GM19239 (cell line): ENCODE measurements at places on chromosomes 2 and 18.

- DNase-seq: no peak
These were observed 404.4 kb upstream of the SYT4 start for GRCh38 chr18:43681661-43682060.

- DNase-seq: no peak
These were observed 37.7 kb downstream of the ANKRD12 start for GRCh38 chr18:9174302-9174701.

DNA sequence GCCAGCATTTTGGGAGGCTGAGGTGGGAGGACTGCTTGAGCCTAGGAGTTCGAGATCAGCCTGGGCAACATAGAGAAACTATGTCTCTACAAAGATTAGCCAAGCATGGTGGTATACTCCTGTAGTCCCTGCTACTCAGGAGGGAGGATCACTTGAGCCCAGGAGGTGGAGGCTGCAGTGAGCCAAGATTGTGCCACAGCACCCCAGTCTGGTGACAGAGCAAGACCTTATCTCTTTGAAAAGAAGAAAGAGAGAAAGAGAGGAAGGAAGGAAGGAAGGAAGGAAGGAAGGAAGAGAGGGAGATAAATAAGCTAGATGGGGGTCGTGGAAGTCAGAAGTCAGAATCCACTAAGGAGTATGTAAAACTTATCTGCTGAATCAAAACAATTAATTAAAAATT, 16.2 kb downstream of the GPR75 start:
- no peak for DNase-seq

GRCh38 chr2:134039912-134040581, 213.8 kb upstream of the MGAT5 start:
- no peak for DNase-seq

GRCh38 chr18:8890957-8891464, 185.7 kb downstream of the MTCL1 start:
- DNase-seq: no peak

- no peak for DNase-seq
These were observed 474.2 kb upstream of the LRRTM1 start for GRCh38 chr2:80778704-80779103.

DNA sequence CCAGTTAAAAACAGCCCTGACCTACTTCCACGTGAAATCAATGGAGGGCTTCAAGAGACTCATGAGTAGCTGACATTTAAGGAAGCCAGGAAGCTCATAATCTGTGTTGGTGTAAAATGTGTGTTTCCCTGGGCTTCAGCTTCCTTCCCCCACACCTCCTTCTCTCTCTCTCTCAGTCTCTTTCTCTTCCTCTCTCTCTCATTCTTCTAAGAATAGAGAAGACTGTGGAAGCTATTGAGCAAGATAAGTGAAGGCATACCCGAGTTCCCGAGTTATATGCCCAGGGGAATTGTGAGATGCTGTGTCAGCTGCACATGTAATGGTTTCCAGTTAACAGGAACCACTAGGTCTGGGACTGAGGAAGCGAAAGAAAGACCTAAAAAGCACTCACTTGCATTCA, 199.4 kb downstream of the NYAP2 start:
- DNase-seq: no peak

DNA sequence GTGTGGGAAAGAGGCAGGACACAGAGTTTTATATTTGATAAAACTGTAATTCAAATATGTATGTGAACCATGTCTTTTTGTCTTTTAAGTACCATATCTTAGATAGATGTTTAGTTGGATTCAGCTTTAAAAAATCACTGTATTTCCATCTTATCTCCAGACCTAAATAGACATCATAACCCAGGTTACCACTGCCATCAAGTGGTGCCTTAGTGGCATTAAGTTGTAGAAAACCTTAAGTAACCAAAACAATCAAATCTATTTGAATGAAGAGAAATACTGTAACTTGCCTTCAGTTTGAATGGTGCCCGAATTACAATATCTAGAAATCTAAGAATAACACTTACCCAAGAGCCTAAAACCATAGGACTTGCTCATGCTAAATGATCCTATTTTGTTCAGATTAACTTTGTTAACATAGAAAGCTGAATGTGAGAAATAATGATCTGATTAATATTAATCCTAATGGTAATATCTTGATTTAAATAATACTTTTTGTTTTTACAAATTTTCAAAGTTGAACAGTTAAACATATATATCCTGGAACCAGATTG, 92.5 kb upstream of the MAP2 start:
- no peak for DNase-seq

GRCh38 chr2:74585406-74586185, 31.1 kb downstream of the DOK1 start:
- no peak for DNase-seq

GRCh38 chr2:127197475-127198385, 22.4 kb downstream of the CYP27C1 start:
- DNase-seq: no peak

- no peak for DNase-seq
These were observed 81.5 kb upstream of the CD226 start for GRCh38 chr18:70029163-70029562.

DNA sequence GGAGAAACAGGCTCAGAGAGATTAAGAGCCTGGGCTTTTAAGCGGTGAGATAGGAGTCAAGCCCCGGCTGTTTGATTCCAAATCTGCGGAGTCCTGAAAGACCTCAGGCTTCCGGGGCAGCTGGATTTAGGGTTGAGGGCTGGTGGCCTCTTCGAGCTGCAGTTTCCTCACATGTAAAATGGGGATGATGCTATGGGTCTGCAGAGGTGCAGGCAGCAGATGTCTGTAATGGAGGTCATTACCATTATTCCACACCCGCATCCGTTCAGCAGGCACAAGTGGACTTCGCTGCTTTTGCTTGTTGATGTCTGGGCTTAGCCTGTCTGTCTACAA, 175.6 kb upstream of the HS6ST1 start:
- no peak for DNase-seq

DNA sequence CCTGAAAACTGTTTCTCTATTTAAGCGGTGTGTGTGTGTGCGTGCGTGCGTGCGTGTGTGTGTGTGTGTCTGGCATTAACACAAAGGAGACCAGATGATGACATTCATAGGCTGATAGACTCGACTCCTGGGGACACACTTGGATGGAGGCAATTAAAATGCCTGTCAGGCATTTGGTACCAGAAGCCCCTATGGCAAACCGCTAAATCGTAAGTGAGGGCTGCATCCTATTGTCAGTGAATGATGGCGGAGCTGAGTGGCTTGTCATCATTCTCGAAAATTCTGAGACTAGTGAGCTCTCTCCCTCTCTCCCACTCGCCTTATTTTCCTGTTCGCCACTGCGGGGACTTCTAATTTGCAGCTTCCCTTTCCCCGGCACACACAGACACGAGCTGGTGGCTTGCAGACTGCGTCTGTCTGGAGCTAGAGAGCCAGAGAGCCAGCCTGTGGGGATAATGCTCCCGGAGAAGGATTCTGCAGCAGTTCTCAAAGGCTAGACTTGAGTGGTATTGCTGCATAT, 155.4 kb downstream of the MAP2 start:
- DNase-seq: no peak

GRCh38 chr2:235811446-235812184, 317.8 kb downstream of the AGAP1 start:
- no peak for DNase-seq

DNA sequence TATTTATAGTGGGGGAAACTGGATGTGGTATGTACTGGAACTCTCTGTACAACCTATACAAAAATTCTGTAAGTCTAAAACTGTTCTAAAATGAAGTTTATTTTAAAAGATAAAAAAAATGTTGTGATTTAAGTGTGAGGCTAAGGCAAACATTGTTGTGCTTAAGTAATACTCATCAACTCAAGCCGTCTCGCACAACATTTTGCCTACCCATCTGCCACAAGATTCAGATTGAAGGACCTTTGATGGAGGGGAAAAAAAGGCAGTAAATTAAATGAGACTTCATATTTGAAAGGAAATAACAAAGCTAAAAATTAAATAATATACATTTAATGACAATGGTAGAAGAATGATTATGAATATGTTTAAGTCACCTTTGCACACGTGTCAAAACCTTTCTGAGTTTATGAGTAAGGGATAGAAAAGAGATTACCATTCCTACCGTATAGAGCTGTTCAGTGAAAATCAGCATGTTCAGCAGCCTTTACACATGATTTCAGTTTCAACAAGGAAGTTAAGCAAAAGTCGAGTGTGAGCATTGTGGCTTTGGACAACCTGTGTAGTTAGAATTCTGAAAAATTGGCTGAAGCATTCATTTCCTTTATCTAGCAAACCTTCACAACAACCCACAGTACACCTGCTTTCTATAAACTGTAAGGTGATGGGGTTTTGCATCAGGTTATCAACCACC, 499.3 kb downstream of the IRS1 start:
- DNase-seq: no peak

DNA sequence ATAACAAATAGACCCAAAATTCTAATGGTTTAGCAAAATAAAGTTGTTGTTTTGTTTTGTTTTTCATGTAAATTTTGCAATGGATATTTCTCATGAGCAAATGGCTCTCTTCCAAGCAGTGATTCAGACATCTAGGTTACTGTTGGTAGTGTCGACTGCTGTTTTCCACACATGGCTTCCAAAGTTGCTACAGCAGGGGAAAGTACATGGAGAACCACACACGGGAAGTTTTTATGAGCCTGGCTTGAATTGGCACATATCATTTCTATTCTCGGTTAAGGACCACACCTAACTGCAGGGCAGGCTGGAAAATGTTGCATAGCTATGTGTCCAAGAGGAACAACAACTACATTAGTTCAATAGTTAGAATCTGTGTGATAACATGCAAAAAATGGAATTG, 262.1 kb downstream of the GALNT13 start:
- DNase-seq: no peak

DNA sequence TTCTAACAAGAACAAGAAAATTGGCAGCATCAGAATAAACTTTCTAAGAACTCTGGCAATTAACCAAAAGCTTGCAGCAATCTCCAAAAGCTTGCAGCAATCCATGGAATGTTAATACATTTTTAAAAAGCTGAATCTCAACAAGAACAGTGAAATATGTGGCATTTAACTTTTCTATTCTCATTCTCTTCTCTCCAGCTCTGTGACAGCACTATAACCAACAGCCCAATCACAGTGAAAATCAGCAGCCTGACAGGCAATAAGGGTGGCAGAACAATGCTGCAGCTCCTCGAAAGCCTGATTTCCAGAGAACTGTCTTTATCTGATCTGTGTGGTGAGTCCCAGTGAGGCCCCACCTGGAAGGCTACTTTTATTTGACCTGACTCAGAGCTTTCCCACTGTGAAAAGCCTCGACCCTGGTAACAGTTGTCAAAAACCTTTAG, 60.0 kb downstream of the TMEM131 start:
- DNase-seq: no peak

DNA sequence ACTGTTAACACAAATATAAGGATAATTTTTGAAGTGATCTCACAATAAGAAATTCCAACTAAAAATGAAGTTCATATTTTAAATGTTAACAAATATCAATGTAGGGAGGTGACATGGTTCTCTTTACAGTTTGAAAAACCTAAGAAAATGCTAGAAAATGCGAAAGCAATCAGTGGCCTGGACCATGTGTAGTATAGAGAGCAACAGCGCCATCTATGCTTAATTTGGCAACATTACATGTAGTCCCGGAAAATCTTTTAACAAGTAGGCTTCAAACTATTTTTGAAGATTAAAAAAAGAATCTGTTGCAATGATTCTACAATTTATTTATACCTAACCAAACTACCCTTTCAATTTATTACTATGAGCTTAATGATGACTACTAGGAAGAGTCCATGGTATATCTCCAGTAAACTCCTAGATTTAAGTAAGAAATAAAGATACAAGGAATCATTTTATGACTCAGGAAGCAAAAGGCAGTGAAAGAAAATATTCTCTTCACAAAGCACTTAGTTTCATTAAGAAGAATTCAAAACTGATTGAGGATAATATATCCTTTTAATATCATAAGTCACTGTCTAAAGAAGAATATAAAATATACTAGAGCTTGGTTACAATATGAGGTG, 33.3 kb downstream of the NDUFA10 start:
- no peak for DNase-seq

DNA sequence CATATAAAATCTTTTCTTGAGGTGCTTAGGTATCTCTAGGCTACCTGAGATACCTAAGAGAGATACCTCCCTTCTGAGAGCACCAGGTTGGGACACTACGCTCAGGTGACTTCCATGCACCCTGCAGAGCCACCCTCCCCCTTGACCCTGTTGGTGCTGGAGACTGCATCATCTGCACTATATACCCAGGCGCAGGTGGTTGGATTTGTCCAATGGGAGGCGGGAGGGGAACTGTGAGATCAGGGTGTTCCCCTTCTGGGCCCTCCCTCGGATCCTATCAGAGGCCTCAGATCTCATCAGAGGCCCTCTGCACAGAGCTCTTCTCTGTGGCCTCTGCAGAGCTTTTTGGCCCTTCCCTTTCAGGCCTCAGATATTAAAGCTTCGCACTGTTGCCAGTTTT, 158.4 kb downstream of the SH3RF3 start:
- DNase-seq: no peak

DNA sequence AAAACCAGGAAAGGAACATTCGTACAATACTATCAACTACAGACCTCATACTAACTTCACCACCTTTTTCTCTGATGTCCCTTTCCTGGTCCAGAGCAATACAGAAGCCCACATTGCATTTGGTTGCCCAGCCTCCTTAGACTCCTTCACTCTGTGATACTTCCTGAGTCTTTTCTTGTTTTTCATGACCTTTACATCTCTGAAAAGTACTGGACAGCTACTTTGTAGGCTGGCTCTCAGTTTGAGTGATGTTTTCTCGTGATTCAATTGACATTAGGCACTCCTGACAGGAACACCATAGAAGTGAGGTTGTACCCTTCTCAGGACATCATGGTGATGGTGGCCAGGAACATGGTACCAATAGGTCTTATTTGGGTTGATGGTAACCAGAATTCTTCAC, 185.9 kb upstream of the SLC39A10 start:
- no peak for DNase-seq
